ENCODE measurements at places on chromosomes 5 and 9. TPM values are rescaled to one million over a fixed set of nuclear protein-coding genes. Genes with fewer than 3 reads are reported as not detected.

The CARD9 gene
- polyA plus RNA-seq = 0.25 TPM

- DNase-seq = no peak
- no peaks in the 10 kb centered on the region for H3K4me1 ChIP-seq
- no peaks in the 10 kb centered on the region for H3K27me3 ChIP-seq
- no peak overlapping the region for H3K27ac ChIP-seq
These were observed 57.9 kb upstream of the MIER3 start for GRCh38 chr5:57009811-57010210.

- no peaks in the 10 kb centered on the region for H3K36me3 ChIP-seq
- no peak overlapping the region for H3K4me3 ChIP-seq
- H3K27me3 ChIP-seq = peaks cover 3% of the 10 kb centered on the region
- DNase-seq = no peak
- H3K4me1 ChIP-seq = no peaks in the 10 kb centered on the region
These were observed 317.3 kb downstream of the TAF11L14 start for GRCh38 chr5:17951392-17952169.

DNA sequence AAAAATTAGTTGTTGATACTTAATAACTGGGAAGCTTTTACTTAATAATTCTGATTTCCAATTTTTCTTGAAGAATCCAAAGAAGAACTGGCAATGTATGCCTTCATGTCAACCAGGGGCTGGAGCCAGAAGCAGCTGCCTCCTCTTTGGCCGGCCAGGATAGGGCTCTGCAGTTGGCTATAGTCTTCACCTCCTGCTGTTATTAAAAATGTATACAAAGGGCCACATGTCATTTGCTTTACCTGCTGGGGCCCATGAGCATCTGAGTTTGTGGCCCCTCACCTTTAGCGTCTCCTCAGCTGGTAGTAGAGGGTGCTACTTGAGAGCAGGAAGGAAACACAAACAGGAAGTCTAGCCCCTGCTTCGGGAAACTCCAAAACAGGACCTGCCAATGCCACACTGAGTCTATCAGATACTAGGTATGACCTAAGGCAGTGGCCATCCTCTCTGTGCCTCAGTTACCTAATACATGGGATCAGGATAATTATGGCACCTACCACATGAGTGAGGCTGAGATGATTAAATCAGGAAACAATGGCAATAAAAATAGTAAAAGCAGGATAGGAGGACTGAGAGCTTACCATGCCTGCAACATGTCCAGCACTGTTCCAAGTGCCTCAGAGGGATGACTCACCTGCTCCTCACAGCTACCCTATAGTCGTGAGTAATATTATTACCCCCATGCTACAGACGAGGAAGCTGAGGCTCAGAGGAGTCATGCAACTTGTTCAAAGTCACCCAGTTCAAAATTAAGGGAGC is 21.3 kb downstream of the CCDC69 start:
- H3K4me1 ChIP-seq = no peaks in the 10 kb centered on the region
- H3K27me3 ChIP-seq = no peaks in the 10 kb centered on the region
- H3K36me3 ChIP-seq = peaks cover 13% of the 10 kb centered on the region
- no peak overlapping the region for H3K27ac ChIP-seq
- H3K4me3 ChIP-seq = no peak overlapping the region

DNA sequence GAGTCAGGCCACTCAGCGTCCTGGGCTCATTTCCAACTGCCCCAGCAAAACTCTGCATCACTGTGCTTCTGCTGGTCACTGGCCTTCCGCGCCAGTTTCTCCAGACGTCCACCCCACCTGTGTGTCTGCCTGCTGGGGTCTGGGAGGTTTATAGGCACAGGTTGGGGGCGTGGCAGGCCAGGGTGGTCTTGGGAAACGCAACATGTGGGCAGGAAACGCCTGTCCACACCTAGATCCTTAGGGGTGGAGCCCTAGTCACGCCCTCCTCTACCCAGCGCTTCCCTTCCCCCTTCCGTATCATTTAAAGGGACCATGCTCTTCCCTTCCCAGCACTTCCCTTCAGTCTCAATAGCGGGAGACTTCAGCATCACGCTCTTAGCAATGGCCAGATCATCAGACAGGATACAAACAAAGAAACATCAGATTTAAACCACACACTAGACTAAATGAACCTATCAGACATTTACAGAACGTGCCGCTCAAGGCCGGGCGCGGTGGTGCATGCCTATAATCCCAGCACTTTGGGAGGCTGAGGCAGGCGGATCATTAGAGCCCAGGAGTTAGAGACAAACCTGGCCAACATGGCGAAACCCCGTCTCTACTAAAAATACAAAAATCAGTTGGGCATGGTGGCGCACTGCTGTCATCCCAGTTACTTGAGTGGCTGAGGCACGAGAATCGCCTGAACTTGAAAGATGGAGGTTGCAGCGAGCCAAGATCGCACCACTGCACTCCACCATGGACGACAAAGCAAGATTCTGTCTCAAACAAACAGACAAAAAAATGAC is 11.8 kb upstream of the BTNL9 start:
- H3K27me3 ChIP-seq = peaks cover 4% of the 10 kb centered on the region
- DNase-seq = no peak
- H3K36me3 ChIP-seq = no peaks in the 10 kb centered on the region
- H3K4me3 ChIP-seq = no peak overlapping the region
- no peaks in the 10 kb centered on the region for H3K4me1 ChIP-seq
- H3K27ac ChIP-seq = no peak overlapping the region

DNA sequence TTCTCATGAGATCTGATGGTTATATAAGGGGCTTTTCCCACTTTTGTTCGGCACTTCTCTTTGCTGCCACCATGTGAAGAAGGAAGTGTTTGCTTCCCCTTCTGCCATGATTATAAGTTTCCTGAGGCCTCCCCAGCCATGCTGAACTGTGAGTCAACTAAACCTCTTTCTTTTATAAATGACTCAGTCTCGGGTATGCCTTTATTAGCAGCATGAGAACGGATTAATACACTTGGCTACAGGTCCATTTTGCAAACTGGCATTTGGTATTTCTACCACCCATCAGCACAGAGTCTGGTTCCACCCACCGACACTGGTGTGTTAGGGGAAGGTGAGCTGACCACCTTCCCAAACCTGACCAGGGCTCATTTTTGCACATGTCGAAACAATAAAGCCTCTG is 47.9 kb upstream of the RARS1 start:
- H3K36me3 ChIP-seq = peaks cover 66% of the 10 kb centered on the region
- H3K27ac ChIP-seq = no peak overlapping the region
- H3K4me1 ChIP-seq = no peaks in the 10 kb centered on the region
- H3K27me3 ChIP-seq = no peaks in the 10 kb centered on the region

The IFNB1 gene
- not detected for polyA plus RNA-seq

The CCNH gene
- 21.9 TPM for polyA plus RNA-seq

The TRIM7 gene
- polyA plus RNA-seq = 0.10 TPM

DNA sequence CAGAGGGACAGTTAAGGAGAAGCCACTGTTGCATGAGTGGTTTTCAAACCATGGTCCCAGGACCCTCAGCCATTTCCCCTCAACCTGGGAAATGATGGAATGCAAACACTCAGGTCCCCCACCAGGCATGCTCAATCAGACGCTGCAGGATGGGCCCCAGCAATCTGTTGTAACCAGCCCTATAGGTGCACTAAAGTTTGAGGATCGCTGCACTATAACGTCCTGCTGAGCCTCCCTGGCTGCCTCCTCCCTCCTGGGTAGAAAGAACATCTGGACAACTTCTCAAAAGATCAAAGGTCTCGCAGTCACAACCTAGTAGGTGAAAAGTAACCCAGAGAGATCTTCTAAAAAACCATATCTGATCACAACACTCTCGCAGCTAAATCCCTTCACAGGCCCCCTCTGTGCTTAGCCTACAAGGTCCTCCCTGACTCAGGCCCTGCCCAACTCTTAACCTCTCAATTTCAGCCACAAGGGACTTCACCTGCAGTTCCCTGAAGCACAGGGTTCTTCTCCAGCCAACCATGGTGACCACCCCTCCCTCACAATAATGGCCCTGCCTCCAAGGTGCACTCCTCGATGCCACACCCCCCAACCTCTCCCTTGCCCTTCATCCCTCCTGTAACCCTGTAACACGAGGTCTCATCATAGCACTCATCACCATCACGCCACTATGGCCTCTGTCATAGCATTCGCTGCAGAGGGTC is 3.5 kb downstream of the SHB start:
- H3K36me3 ChIP-seq = no peaks in the 10 kb centered on the region
- DNase-seq = no peak
- H3K27me3 ChIP-seq = no peaks in the 10 kb centered on the region
- H3K4me3 ChIP-seq = peak overlapping the region; percentile 97
- peaks cover 20% of the 10 kb centered on the region for H3K4me1 ChIP-seq
- H3K27ac ChIP-seq = peak overlapping the region; percentile 90

DNA sequence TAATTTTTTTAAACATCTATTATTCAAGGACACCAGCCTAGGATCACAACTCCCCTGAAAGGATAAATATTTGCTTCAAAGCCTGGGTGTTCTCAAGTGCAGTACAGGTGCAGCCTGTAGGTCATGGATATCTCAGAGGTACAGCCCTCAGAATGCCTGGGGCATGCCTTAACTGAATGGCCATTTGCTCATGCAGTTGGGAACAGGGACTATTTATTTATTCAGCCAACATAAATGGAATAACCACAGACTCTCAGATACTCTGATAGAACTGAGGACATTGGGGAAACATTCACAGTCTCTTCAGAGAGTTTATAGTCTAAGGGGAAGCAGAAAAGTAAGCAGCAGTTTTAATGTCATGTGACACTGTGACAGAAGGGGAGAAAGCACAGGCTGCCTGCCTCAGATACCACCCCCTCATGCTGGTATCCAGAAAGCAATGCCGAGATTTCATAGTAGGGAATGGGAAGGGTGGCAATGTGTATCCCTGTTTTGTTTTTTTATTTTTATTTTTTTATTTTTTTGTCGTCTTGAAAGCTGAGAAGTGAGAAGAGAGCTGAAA is 112.6 kb downstream of the MACIR start:
- H3K27ac ChIP-seq = no peak overlapping the region
- no peaks in the 10 kb centered on the region for H3K36me3 ChIP-seq
- no peaks in the 10 kb centered on the region for H3K4me1 ChIP-seq
- no peak overlapping the region for H3K4me3 ChIP-seq
- no peak for DNase-seq
- no peaks in the 10 kb centered on the region for H3K27me3 ChIP-seq

- H3K4me1 ChIP-seq = no peaks in the 10 kb centered on the region
- no peak for DNase-seq
- H3K4me3 ChIP-seq = no peak overlapping the region
- no peaks in the 10 kb centered on the region for H3K36me3 ChIP-seq
- no peaks in the 10 kb centered on the region for H3K27me3 ChIP-seq
These were observed 25.0 kb downstream of the LMNB1 start for GRCh38 chr5:126801992-126802294.

DNA sequence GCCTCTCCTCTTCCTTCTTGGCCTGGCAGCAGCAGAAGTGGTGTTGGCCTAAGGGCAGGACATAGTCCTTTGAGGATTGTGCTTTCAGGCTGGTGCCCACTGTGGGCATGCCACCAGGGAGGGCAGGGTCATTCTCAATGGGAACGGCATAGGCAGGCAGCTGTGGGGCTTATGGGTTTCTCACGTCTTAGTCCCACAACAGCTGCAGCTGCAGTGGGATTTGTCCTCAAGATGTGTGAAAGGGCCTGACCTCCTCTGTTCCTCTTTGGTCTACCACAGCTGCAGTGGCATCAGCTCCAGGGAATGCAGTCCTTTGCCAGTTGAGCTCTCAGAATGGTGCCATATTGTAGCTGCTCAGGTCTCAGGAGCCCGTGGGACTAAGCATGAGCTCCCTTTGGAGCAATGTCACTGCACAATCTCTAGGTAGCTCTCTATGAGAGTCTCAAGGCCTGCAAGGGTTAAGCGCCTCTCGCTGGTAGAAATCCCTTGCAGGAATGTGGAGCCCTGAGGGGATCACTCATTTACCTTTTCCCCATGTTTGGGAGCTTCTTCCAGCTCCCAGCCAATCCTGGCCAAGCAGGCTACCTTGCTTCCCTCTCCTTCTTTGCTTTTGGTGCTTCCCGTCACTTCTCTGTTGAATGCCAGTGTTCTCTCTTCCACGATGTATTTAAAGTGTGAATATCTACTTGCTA is 104.8 kb downstream of the GNA14 start:
- no peak overlapping the region for H3K27ac ChIP-seq
- DNase-seq = no peak
- H3K36me3 ChIP-seq = no peaks in the 10 kb centered on the region

The PCDHGB5 gene
- polyA plus RNA-seq = 2.0 TPM

DNA sequence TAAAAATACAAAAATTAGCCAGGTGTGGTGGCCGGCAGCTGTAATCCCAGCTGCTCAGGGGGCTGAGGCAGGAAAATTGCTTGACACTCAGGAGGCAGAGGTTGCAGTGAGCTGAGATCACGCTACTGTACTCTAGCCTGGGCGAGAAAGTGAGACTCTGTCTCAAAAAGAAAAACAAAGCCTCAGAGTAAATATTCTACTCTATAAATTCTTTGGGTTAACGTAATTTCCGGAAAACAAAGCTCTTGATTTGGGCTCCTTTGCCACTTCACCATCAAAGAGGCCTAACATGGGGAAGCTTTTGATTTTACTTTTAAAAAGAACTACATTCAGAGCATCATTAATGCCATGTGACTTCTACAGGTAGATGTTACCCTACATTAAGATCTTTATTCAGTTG is 103.1 kb downstream of the SERINC5 start:
- DNase-seq = no peak
- no peak overlapping the region for H3K4me3 ChIP-seq
- no peak overlapping the region for H3K27ac ChIP-seq
- peaks cover 34% of the 10 kb centered on the region for H3K36me3 ChIP-seq
- H3K4me1 ChIP-seq = peaks cover 2% of the 10 kb centered on the region

- DNase-seq = no peak
- no peaks in the 10 kb centered on the region for H3K4me1 ChIP-seq
- H3K27ac ChIP-seq = no peak overlapping the region
These were observed 348.7 kb downstream of the CDH12 start for GRCh38 chr5:22504411-22504810.

DNA sequence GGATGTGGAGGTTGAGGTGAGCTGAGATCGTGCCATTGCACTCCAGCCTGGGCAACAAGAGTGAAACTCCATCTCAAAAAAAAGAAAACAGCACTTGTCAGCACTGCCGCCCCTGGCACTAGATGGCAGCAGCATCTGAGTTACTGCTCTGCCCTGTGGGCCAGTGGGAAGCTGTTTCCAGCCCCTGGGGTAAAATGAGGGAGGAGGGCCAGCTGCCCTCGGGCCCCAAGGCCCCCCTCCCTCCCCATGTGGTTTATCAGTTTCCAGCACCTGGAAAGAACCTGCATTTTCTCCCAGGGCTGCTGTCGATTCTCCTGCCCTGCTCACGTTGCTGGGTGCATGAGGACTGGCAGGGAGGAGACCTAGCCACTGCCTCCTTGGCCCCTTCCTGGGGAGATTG is 13.2 kb upstream of the CEL start:
- no peak overlapping the region for H3K4me3 ChIP-seq
- no peak for DNase-seq
- H3K4me1 ChIP-seq = no peaks in the 10 kb centered on the region
- peaks cover 71% of the 10 kb centered on the region for H3K36me3 ChIP-seq
- H3K27me3 ChIP-seq = no peaks in the 10 kb centered on the region

- H3K4me3 ChIP-seq = no peak overlapping the region
- H3K27me3 ChIP-seq = no peaks in the 10 kb centered on the region
- H3K27ac ChIP-seq = no peak overlapping the region
- no peak for DNase-seq
These were observed 68.4 kb downstream of the SCAI start for GRCh38 chr9:125074976-125075375.

The TAF11L5 gene
- not detected for polyA plus RNA-seq

The TRIP13 gene
- 0.67 TPM for polyA plus RNA-seq
